Sigmoid colon (tissue), 7 donors: ENCODE measurements at places on chromosomes 2 and 18.

GRCh38 chr2:72138011-72138881 is 9.4 kb downstream of the CYP26B1 start:
- peaks cover 10% of the 10 kb centered on the region for H3K4me1 ChIP-seq
- peaks cover 7% of the 10 kb centered on the region for H3K27me3 ChIP-seq
- DNase-seq: peak; percentile 55
- no peak overlapping the region for H3K27ac ChIP-seq
- no peaks in the 10 kb centered on the region for H3K36me3 ChIP-seq

- H3K27ac ChIP-seq: no peak overlapping the region
- H3K36me3 ChIP-seq: no peaks in the 10 kb centered on the region
- no peak overlapping the region for H3K4me3 ChIP-seq
Observed at GRCh38 chr2:199464606-199465352, 7.0 kb upstream of the SATB2 start.

GRCh38 chr2:95391641-95392310 is 10.7 kb upstream of the FAHD2A start:
- DNase-seq: peak; percentile 50
- H3K36me3 ChIP-seq: no peaks in the 10 kb centered on the region
- no peak overlapping the region for H3K4me3 ChIP-seq
- H3K4me1 ChIP-seq: no peaks in the 10 kb centered on the region

DNA sequence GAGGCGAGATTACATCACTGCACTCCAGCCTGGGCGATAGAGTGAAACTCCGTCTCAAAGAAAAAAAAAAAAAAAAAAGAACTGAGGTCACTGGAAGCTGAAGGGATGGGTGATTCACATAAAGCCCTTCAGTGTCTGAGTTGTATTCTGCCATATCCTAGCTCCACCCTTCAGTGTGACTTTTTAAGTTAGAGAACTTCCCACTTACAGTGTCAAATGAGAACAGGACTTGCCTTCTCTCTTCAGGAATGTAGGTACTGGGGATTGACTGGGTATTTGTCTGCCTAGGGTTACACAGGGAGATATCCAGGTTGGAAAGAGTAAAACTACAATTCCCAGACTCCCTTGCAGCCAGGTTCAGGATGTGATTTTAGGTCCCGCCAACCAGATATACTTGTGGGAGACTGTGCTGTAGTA is 37.9 kb downstream of the EHD3 start:
- H3K36me3 ChIP-seq: no peaks in the 10 kb centered on the region
- no peak overlapping the region for H3K4me3 ChIP-seq
- no peaks in the 10 kb centered on the region for H3K4me1 ChIP-seq
- no peaks in the 10 kb centered on the region for H3K27me3 ChIP-seq
- no peak overlapping the region for H3K27ac ChIP-seq

GRCh38 chr2:48205137-48205798 is 299.0 kb upstream of the FBXO11 start:
- H3K36me3 ChIP-seq: no peaks in the 10 kb centered on the region
- H3K27me3 ChIP-seq: no peaks in the 10 kb centered on the region
- H3K27ac ChIP-seq: peak overlapping the region; percentile 28
- no peak overlapping the region for H3K4me3 ChIP-seq
- H3K4me1 ChIP-seq: no peaks in the 10 kb centered on the region

- DNase-seq: no peak
- peak overlapping the region; percentile 86 for H3K27ac ChIP-seq
- H3K36me3 ChIP-seq: peaks cover 99% of the 10 kb centered on the region
Observed at GRCh38 chr2:217863883-217864282, 138.9 kb downstream of the TNS1 start.

- no peak overlapping the region for H3K27ac ChIP-seq
- DNase-seq: no peak
- no peaks in the 10 kb centered on the region for H3K27me3 ChIP-seq
- peaks cover 11% of the 10 kb centered on the region for H3K4me1 ChIP-seq
- H3K4me3 ChIP-seq: no peak overlapping the region
Observed at GRCh38 chr2:134293719-134294537, 40.1 kb downstream of the MGAT5 start.
